ENCODE measurements at places on chromosomes 4 and X.
A peak's percentile ranks its signal among the peaks of the same experiment; 100 is the strongest.

DNA sequence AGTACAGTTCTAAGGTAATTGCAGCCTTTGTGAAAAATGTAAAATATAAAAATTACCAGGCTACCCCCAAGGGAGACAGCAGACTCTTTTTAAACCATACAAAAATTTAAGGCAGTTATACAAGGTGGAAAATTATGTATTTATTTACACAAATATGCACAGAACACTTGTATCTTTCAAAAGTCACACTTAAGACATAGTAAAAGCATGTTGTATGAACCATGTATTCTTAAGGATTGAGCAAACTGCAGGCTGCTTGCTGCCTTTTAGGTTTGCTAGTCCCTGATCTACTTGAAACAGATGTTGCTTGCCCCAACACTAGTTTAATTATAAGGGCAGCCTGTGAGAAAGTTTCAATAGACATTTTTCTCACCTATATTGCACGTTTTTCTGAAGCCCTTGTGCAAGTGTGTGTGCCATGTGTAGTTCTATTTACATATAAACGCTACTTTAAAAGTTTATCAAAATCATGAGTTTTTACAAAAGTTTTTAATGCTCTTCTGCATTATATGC is 72.8 kb downstream of the PRSS12 start:
- peak overlapping the region; percentile 93 for H3K4me3 ChIP-seq
- H3K36me3 ChIP-seq = peaks cover 21% of the 10 kb centered on the region
- H3K27ac ChIP-seq = peak overlapping the region; percentile 95
- H3K4me1 ChIP-seq = peaks cover 14% of the 10 kb centered on the region
- no peaks in the 10 kb centered on the region for H3K27me3 ChIP-seq

GRCh38 chr4:130131536-130131935 is 1035.6 kb downstream of the C4orf33 start:
- H3K27ac ChIP-seq = no peak overlapping the region
- no peaks in the 10 kb centered on the region for H3K4me1 ChIP-seq
- no peaks in the 10 kb centered on the region for H3K27me3 ChIP-seq
- H3K4me3 ChIP-seq = no peak overlapping the region
- DNase-seq = no peak

GRCh38 chr4:6680372-6681034 is 13.2 kb upstream of the S100P start:
- H3K36me3 ChIP-seq = no peaks in the 10 kb centered on the region
- no peak overlapping the region for H3K27ac ChIP-seq
- no peak overlapping the region for H3K4me3 ChIP-seq
- no peak for DNase-seq
- no peaks in the 10 kb centered on the region for H3K27me3 ChIP-seq
- peaks cover 19% of the 10 kb centered on the region for H3K4me1 ChIP-seq

DNA sequence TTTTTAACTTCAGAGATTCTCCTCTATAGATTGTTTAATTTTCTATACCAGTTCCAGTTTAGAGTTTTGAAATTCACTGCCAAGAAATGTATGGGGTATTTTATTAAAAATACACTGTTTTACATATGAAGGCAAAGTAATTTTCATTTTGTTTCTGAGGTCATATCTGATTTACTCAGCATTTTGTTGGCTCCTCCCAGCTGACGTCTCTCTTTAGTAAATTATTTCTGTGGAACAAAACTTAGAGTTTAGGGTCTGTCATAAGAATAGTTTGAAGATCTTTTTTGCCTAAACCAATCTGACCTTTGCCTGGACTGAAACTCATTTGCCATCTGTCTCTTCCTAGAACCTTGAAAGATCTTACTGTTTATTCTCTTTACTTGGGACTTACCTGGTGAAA is 16.9 kb downstream of the FNIP2 start:
- no peak overlapping the region for H3K4me3 ChIP-seq
- H3K4me1 ChIP-seq = peaks cover 59% of the 10 kb centered on the region
- H3K27ac ChIP-seq = peak overlapping the region; percentile 51
- H3K36me3 ChIP-seq = no peaks in the 10 kb centered on the region
- DNase-seq = no peak

GRCh38 chrX:151801980-151802379 is 67.4 kb downstream of the CNGA2 start:
- no peak for DNase-seq
- H3K4me1 ChIP-seq = no peaks in the 10 kb centered on the region
- H3K36me3 ChIP-seq = no peaks in the 10 kb centered on the region
